Sigmoid colon (tissue), 7 donors: ENCODE measurements at places on chromosomes 12 and 14. TPM values are rescaled to one million over a fixed set of nuclear protein-coding genes. Genes with fewer than 3 reads are reported as not detected.
A peak's percentile ranks its signal among the peaks of the same experiment; 100 is the strongest.

The KRT75 gene
- total RNA-seq: not detected

The NOXRED1 gene
- not detected for total RNA-seq

The TMEM229B gene
- 5.6 TPM for total RNA-seq

- no peak for DNase-seq
These were observed 900.6 kb downstream of the VRK1 start for GRCh38 chr14:97697772-97698171.

- DNase-seq: no peak
These were observed 7.2 kb downstream of the MGP start for GRCh38 chr12:14878488-14878887.

DNA sequence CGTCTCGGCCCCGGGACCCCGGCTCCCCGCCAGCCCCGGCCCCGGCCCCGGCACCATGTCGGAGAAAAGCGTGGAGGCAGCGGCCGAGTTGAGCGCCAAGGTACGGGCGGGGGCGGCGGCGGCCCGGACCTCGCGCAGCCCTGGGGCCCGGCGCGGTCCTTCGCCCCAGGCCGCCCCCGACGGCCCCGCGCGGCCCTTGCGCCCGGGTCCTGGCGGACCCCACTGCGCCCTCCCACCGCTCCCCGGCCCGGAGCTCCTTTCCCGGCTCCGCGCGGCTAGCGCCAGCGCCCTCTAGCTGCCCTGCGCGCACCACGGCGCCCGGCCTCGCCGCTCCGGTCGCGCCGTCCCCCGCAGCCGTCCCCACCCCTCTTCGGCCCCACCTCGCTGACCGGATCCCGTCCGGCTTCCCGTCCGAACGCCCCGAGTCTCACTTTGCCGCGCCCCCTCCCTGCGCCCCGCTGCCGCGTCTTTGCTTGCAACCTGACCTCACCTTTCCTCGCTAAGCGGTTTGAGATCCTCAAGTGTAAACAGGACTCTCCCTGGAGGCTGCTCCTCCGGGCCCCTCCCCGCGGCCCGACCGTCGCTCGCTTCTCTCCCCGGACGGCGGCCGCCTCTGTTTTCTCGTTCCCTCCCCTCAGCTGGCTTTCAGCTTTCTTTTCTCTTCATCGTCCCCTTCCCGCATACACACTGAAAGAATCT lies 637 bp downstream of the PTMS start:
- DNase-seq: peak; percentile 91

DNA sequence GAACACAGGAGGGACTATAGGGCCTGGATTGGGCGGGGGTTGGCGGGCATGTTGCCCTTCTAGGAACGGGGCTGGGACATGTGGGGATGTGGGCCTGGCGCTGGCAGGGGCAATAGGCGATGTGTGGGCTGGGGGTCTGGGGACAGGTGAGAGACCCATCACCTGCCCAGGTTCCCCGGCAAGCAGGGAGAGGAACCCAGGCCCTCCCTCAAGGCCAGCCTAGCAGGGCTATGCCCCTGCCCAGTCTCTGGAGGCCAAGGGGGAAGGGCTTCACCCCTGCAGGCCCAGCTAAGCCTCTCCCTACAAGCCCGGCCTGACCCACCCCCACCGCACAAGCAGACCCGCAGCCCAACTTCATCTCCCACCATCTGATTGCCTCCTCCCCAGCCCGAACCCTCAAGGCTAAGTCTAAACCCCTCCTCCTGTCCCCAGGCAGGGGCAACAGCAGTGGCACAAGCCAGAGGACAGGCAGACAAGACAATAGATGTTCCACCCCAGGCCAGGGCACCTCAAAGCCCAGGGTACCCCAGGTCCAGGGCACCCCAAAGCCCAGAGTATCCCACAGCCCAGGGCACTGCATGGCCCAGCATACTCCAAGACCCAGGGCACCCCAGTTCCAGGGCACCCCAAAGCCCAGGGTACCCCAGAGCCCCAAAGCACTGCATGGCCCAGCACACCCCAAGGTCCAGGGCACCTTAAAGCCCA lies 6.5 kb downstream of the JAG2 start:
- DNase-seq: no peak
